Fibroblast of skin of right quadriceps (primary cell): ENCODE measurements at places on chromosomes 2 and 18.
A peak's percentile ranks its signal among the peaks of the same experiment; 100 is the strongest.

- no peak for DNase-seq
Observed at GRCh38 chr2:191087311-191087710, 63.5 kb downstream of the STAT4 start.

- DNase-seq = peak; percentile 34
Observed at GRCh38 chr2:179579800-179580199, 281.6 kb downstream of the ZNF385B start.

DNA sequence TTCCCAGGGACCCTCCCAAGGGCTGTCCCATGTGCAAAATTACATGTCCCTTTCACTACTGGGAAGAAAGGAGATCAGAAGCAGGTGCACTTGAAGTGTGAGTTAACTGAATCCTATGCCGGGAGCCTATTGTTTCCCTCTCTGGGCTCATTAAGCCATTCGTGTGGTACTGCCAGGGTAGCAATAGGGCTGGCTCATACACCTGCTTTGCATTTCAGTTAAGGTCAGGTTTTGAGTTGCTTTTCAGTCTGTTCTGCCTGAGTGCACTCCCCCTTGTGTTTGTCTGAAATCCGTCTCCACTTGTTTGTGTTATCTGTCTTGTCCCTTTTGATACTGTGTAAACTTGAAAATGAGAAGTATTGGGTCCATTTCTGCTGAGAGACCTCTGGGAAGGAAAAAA is 1232.6 kb upstream of the NRXN1 start:
- DNase-seq = no peak

DNA sequence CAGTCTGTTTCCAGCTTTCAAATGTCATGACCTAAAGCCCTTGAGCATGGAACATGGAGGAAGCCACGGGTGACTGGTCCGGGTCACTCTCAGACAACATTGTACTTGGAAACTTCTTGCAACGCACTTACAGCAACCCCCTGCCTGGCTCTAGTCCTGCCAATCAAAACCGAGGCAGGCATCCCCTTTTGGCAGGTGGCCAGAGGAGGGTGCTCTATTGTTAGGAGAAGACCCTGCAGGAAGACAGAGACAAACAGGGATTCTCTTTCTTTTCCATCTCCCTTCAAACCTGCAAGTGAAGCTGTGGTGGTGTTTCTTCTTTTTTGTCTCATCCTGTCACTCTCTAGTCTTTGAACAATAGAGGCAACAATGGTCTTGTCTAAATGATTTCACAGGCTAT is 667.2 kb downstream of the ZEB2 start:
- no peak for DNase-seq

DNA sequence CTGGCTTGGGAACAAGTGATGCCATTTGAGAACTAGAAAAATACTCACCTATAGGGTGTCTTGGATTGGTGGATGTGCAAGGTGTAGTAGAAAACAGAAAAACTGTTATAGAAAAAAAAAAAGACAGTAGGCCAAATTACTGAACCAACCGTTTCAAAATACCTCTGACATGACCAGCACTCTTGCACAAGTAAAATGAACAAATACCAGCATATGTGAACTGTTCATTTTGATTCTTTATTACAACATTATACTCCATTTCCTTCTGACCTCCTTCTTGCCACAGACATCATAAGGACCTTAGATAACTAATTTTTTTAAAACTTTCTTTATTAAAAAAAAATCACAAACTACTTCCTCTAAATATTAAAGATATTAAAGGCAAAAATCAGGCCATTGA is 125.5 kb downstream of the ATAD2B start:
- peak; percentile 49 for DNase-seq

DNA sequence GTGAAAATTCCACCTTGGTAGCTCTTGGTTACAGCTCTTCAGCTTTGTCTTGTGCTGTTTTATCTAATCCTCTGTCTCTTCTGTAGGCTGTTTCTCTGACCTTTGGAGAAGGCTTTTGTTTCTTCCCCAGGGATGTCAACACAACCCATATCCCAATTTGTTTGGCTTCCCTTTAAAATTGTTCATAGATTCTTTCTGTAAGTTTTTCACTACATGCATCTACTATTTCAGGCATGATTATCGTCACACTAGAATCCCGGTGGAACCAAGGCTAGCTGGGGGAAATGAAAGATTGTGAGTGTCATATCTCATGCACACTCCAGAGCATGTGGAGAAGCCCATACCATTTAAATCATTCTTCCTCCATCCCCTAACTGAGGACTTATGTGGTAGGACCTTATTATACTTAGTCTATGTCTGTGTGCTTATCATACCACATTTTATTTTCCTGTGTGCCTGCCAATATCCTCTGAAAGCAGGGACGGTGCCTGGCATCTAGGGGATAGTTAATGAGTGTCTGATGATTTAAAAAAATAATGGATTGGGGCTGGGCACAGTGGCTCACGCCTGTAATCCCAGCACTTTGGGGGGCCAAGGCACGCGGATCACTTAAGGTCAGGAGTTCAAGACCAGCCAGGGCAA is 59.9 kb downstream of the CRIM1 start:
- no peak for DNase-seq

DNA sequence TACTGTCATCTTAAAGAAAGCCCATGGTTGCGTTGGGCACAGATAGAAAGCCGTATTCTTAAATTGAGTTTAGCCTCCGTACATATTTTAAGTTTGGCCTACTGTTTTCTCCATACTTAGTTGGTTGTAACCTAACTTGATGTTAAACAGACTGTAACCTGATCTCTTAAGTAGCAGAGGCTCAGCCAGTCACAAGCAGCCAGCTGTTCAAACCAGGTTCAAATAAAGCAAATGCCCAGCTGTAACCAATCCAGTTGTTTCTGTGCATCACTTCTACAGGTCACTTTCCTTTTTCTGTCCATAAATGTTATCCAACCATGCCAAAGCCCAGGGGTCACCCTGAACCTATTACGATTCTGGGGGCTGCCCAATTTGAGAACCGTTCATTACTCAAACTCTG is 10.0 kb upstream of the THADA start:
- no peak for DNase-seq

DNA sequence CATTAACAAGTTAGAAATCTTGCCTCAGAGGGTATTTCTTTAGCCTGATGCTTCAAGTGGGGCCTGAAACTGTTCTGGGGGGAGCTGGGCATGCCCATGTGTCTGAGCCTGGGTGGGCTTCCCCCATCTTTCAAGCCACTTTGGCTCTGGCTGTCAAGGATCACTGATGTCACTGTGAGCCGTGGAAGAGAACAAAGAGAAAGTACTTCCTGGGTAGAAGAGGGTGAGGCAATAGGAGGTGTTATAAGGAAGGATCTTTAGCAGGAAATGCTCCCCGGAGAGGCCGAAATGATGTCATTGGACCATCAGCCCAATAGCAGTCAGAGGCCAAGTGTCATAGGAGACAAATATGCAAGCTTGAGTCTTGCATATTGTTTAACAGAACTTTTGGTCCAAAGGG is 228.4 kb upstream of the MEX3C start:
- no peak for DNase-seq

GRCh38 chr2:166768393-166769123 is 119.7 kb upstream of the XIRP2 start:
- DNase-seq = no peak

- no peak for DNase-seq
Observed at GRCh38 chr2:624551-625347, 52.5 kb downstream of the TMEM18 start.

DNA sequence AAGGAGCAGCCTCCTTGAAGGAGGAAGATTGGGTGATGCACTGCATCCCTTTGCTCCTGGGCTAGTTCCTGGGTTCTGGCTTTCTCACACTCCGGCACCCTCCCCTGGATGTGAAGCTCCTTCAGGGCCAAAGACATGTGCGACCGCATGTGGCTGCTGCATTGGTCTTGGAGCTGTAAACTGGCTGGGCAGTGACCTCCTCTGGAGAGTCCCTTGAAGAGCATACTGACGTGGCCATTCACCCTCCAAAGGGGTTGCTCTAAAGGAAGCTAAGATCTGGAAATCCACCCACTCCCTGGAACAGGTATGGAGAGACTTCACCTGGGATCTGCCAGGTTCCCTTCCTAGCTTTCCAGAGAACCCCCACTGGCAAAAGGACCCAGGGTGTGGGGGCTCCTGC is 62.1 kb downstream of the TMEM17 start:
- DNase-seq = no peak

DNA sequence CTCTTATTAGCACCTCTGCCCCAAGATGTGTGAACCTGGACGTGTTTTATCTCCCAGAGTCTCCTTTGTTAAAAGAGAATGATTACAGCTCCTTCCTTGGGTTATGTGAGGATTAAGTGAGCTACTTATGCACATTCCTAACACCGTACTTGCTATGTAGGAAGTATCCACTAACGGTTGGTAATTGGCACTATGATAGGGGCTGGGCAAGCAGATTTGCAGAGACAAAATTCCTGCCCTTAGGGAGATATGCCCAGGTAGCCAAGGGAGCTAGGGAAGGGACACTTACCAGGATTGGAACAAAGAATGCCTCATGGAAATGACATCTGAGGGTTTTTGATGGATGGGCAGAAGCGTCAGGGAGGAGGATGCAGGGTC is 11.5 kb upstream of the ALPK2 start:
- no peak for DNase-seq

DNA sequence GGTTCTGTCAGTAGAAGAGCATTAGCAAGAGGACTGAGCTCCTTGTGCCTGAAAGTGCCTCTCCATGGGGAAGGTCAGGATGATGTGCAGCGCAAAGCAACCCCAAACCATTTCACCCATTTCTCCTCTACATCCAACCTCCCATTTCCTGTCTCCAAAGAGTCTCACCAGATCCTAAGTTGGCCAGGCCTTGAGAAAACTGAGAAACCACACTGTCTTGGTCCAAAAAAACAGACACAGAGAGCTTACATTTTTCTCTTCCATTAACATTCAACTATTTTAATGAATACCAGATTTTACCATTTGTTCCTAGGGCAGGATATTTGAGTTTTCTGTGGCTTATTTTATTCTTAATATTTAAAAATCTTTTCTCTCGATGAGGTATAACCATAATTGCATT is 195.0 kb downstream of the EPHA4 start:
- peak; percentile 52 for DNase-seq

DNA sequence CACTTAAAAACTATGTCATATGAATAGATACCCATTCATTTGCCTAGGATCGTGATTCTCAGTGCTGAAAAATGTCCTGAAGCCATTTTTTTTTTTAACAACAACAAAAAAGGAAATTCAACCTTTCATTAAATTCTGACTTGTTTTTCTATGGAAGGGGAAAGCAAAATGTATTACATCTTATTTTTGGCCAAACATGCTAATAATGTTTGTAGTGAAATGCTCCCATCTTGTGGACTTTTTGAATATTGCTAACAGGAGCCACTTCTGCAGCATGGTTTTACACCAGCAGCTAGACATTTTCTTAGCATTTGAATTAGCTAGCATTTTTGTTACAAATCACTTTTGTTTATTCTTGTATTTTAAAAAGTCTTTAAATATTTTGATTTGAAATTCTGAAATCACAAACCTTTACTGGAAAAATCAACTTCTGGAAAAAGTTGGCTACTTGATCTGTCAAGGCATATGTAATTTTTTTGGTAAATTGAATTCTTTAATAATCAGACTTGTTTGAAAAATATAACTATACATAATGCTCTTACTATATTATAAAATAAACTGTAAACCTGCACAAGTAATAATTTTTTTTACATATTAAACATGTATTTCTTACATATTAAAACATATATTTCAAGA is 75.8 kb downstream of the KIDINS220 start:
- DNase-seq = peak; percentile 50

GRCh38 chr2:18339326-18339725 is 221.1 kb downstream of the RDH14 start:
- DNase-seq = peak; percentile 11

GRCh38 chr2:20603791-20604190 is 47.1 kb downstream of the HS1BP3 start:
- no peak for DNase-seq

GRCh38 chr18:10228326-10228725 is 226.1 kb upstream of the APCDD1 start:
- DNase-seq = no peak

- peak; percentile 65 for DNase-seq
Observed at GRCh38 chr18:22542406-22542835, 124.7 kb upstream of the CTAGE1 start.

GRCh38 chr2:68845043-68845442 is 26.2 kb downstream of the BMP10 start:
- DNase-seq = no peak

DNA sequence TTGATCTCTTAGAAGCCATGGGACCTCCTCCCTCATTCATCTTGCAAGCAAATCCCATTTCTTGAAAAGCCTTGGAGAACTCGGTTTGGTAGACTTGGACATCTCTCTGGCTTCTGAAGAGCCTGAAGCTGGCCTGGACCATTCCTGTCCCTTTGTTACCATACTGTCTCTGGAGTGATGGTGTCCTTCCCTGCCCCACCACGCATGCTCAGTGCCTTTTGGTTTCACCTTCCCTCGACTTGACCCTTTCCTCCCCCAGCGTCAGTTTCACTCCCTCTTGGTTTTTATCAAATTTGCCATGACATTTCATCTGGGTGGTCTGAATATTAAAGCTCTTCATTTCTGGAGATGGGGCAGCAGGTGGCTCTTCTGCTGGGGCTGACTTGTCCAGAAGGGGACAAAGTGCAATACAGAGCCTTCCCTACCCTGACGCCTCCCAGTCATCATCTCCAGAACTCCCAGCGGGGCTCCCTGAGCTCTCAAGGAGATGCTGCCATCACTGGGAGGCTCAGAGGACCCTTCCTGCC is 20.0 kb downstream of the FOSL2 start:
- DNase-seq = no peak

DNA sequence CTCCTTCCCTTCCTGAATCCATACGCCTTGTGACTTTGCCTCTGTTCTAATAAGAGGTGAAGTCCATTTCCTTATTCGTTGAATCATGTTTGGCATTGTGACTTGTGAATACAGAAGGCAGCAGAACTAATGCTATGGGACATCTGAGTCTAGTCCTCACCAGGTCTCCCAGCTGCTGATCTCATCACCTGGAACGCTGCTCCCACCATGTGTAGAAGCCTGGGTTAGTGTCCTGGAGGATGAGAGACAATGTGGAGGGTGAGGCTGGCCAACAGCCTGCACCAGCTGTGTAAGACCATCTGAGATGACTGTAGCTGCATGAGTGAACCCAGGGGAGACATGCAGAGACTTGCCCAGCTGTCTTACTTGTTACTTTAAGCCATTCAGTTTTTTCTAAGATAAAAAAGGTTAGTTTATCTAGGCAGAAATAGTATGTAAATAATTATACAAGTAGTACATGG is 3.5 kb upstream of the HAAO start:
- DNase-seq = no peak

- peak; percentile 52 for DNase-seq
Observed at GRCh38 chr18:2979871-2980790, 32.8 kb downstream of the LPIN2 start.

GRCh38 chr2:238061315-238062202 is 758 bp downstream of the SCLY start:
- DNase-seq = peak; percentile 24

GRCh38 chr2:29374823-29375222 is 259.6 kb downstream of the CLIP4 start:
- no peak for DNase-seq

GRCh38 chr2:180012523-180012922 is 5.4 kb upstream of the CWC22 start:
- DNase-seq = peak; percentile 72

- no peak for DNase-seq
Observed at GRCh38 chr2:146262606-146263005, 1582.2 kb upstream of the ACVR2A start.

GRCh38 chr18:58315041-58315440 is 271.0 kb downstream of the NEDD4L start:
- no peak for DNase-seq

- DNase-seq = no peak
Observed at GRCh38 chr2:201383136-201383535, 26.0 kb upstream of the FLACC1 start.
